ENCODE measurements at places on chromosomes 16 and 17.

- no peak for DNase-seq
Measured at GRCh38 chr16:27355610-27356009, 41.8 kb downstream of the IL4R start.

GRCh38 chr17:62017912-62018311, 47.2 kb downstream of the MED13 start:
- no peak for DNase-seq

GRCh38 chr17:35189291-35189690, 4.9 kb downstream of the SLC35G3 start:
- DNase-seq, result no peak

DNA sequence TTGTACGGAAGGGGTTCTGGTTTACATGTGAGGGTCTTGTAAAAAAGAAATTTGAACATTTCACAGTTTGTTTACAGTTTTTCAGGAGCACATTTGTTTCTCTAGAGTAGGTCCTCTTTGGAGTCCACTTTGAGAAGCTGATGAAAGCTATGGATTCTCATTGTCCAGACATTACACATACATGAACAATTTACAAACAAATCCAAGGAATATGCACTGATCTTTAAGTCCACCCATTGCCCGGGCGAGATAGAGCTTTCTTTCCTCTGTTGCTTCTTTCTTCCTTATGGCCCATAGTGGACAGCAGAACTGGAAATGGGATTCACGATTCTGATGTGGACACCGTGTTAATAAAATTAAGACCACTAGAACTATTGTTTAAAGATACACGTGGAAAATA, 1.9 kb downstream of the DCAF7 start:
- no peak for DNase-seq

DNA sequence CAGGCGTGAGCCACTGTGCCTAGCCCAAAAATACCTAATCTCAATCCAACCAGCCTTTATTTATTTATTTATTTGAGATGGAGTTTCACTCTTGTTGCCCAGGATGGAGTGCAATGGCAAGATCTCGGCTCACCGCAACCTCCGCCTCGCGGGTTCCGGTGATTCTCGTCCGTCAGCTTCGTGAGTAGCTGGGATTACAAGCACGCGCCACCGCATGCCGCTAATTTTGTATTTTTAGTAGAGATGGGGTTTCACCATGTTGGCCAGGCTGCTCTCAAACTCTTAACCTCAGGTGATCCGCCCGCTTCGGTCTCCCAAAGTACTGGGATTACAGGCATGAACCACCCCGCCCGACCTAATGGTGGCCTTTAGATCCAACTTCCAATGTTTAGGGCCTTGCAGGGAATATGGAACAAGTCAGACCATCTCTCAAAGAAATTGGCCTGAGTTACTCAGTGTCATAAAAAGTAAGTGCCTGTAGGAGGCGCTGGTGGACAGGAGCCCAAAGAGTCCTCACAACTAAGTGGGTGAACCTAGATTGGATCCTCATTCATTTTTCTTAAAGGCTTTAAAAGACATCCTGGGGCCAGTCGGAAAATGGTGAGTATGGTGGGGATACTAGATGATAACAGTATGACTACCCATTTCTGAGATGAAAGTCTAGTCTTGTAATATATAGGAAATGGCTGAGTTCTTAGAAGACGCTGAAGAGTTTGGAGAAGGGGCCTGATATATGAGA, 4.6 kb downstream of the ZSCAN10 start:
- DNase-seq, result peak; percentile 45

- no peak for DNase-seq
Measured at GRCh38 chr16:84834403-84834772, 14.6 kb downstream of the CRISPLD2 start.

DNA sequence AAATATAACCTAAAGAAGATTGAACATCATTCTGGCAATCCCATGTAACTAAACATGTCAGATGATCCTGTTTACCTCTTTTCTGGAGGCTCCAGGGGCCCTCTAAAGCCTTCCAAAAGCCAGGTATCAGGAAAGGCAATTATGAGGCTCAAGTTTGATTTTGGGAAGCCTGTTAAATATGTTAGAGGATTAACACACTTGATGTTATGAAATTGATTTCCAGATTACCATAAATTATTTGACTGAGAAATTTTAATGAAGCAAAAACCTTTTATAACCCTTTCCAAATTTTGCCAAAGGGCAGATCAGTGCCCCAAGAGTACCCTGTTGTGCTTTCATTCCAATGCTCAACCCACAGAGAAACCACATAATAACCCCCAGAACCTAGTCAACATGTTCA, 29.3 kb downstream of the PHKB start:
- no peak for DNase-seq

- no peak for DNase-seq
Measured at GRCh38 chr17:36675250-36675649, 73.9 kb downstream of the MRM1 start.

DNA sequence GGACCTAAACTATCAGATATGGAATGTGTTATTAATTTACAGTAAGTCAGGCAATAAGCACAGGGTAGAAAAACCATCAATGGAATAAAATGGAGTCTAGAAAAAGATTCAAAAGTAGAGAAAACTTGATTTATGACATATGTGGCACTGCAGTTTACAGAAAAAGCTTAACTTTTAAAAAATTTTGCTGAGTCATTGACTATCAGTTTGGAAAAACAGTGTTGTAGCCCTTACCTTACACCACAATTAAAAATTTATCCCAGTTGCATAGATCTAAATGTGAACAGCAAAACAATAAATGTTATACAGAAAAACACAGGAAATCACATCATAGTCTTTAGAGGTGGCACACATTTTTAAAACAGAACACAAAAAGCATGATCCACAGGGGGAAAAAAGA, 108.5 kb downstream of the USP22 start:
- no peak for DNase-seq

- no peak for DNase-seq
Measured at GRCh38 chr17:20063665-20064648, 54.8 kb downstream of the SPECC1 start.

DNA sequence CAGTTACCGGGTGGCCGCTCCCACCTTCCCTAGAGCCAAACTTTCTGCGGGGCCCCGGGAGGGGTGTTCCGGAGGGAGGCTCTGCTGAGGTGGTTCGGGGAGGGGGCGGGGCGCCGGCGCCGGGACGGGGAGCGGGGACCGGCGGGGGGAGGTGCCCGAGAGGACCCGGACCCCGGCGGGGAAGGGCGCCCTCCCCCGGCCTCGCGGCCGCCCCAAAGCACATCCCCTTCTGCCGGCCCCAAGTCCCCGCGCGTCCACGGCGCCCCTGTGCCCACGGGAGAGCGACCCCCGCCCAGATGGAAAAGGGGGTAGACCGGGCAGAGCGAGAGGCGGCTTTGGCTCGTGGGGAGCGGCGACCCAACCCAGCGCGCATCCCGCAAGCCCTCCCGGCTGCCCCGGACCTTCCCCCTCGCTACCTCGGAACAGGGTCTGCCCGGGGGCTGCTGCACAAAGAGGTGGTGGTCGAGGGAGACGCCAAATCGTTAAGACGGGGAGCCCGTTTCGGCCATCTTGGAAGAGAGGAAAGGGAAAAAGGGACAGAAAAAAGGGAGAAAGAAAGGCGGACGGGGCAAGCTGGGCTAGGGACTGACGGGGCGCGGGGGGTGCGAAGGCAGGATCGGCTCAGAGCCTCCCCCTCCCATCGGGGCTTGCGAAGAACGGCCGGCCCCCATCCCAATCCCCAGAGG, 530 bp downstream of the PCGF2 start:
- no peak for DNase-seq

- DNase-seq, result no peak
Measured at GRCh38 chr17:76742958-76743357, 5.0 kb downstream of the MFSD11 start.

DNA sequence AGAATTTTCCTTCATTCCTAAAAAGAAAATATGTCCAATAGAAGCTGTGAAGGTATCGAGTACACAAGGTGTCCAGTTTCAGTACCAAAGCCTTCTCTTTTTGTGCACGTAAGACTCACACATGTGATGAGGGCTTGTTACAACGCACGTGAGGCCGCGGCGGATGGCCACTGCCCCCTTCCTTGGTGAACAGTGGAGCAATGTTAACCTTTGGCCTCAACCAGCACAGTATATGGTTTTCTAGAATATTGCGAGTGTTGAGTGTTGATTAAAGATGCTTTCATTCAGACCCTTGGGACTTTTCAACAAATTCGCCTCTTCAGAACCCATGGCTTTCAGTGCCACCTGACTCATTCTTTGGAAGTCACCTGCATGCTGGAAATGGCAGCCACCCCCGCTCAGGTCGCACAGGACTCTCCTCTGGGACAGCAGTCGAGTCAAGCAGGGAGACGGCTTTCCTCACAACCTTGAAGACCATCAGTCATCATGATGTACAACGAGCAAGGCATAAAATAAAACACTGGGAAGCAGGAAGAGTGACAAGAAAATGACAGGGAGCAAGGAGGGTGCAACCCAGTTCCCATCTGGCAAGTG, 14.5 kb downstream of the MAP1LC3B start:
- no peak for DNase-seq

DNA sequence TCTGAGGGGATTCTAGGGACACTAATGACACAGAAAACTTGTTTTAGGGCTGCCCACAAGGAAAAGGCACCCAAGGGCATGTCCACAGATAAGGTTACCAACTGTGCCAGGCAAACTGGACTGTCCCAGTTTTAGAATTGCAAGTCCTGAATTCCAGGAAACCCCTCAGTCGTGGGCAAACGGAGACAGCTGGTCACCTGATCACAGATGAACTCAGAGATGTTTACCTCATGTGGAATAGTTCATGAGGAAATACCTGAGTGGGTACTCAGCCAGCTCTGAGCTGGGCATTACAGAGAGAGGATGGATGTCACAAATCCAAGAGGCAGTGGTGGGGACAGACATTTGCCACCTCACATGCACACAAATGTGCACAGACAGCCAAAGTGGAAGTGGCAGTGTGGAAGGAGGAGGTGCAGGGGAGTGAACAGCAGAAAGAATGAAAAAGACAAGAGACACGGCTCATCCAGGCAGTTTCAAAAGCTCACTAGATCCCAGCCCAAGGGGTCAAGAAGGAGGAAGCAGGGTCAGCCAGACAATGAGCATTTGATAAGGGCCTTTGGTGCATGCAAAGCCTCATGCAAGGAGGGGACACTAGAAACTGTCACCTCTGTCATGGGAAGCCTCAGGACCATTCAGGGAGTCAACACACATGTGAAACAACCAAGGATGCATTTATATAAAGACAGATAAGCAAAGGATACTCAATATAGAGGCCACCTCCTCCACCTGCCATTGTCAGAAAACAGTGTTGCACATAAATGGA, 24.8 kb downstream of the TTLL6 start:
- no peak for DNase-seq

- DNase-seq, result no peak
Measured at GRCh38 chr16:67248401-67249177, at the start of gene SLC9A5. Gene SLC9A5 (plus strand): TSS chr16:67248979. CDS start chr16:67249015, 36 bp downstream.

DNA sequence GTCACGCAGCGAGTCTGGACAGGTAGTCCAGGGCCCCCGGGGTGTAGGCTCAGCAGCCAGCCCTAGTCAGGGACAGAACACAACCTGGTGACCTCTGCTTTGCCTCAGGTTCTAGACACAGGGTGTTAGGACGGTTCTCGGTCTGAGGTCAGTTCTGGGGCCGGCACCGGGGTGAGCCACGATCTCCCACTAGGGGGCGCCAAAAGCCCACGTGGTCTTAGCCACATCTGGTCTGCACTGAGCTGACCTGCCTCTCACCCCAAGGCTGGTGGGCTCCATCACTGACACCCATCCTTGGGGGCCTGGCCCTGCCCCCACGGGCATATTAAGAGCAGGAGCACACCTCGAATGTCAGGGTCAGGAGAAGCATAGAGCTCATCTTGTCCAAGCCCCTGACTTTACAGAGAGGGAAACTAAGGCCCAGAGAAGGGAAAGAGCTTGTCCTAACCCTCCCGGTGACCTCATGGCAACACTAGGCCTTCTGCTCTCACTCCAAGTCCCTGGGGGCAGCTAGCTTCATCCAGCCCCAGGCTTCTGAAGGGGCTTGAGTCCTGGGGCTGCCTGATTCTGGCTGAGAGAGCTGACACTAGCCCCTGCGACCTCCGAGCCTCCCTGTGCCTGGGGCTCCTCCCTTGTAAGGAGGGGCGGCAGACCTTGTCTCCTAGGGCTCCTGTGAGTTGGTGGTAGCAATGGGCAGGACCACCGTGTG, 9.0 kb downstream of the SLC5A10 start:
- no peak for DNase-seq

- no peak for DNase-seq
Measured at GRCh38 chr17:37741341-37742115, 3.3 kb downstream of the HNF1B start.

- no peak for DNase-seq
Measured at GRCh38 chr17:78818932-78819331, 21.7 kb downstream of the USP36 start.

GRCh38 chr17:75996665-75997590, 3.7 kb upstream of the CDK3 start:
- DNase-seq, result no peak

- no peak for DNase-seq
Measured at GRCh38 chr16:2295056-2295798, 27.3 kb upstream of the RNPS1 start.

DNA sequence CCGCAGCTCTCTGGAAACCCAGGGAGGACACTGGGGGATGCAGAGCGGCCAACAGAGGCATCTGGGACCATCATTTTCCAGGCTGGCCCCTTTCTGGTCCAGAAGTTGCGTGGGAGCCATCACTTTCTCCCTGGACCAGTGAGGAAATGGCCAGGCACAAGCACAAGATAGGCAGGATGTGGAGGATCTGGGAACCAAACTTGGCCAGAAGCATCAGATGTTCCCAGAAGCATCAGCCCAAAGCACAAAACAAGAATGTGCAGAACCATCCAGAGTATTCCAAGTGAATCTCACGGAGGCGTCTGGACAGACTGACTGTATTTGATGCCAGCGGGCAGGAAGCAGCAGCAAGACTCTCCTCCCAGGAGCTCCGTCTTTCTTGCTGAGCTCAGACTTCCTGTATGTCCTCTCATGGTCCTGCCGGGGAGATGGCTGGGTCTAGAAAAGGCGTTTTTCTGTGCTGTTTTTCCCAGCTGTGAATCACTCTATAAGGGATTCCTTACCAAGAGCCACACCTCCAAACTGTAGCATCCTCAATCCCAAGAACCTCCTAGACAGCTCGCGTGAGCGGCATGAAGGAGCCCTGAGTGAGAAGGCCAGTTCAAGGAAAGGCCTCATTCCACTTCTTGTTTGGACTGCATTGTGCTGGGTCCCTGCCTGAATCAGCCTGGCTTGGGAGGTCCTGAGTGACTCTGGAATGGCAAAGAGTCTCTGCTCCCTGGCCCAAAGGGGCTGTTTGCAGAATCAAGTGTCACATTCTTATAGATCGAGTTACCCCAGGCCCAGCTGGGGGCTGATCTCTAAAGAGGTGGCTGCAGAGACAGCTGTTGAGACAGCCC, 49.5 kb upstream of the MTSS2 start:
- no peak for DNase-seq
